ENCODE measurements at places on chromosomes 12 and 14. TPM values are rescaled to one million over a fixed set of nuclear protein-coding genes. Genes with fewer than 3 reads are reported as not detected.

The AKAP6 gene
- total RNA-seq, result 278 TPM

The VRTN gene
- total RNA-seq, result not detected

The C12orf43 gene
- 20.9 TPM for total RNA-seq

The NXPH4 gene
- total RNA-seq, result 4.6 TPM

The STON2 gene
- 124 TPM for total RNA-seq

The SNW1 gene
- 49.1 TPM for total RNA-seq
